Mucosa of gallbladder (tissue), 1 donor: ENCODE measurements at places on chromosomes 1 and 21.

- DNase-seq, result no peak
Observed at GRCh38 chr1:22791831-22792347, 81.2 kb downstream of the EPHB2 start.

DNA sequence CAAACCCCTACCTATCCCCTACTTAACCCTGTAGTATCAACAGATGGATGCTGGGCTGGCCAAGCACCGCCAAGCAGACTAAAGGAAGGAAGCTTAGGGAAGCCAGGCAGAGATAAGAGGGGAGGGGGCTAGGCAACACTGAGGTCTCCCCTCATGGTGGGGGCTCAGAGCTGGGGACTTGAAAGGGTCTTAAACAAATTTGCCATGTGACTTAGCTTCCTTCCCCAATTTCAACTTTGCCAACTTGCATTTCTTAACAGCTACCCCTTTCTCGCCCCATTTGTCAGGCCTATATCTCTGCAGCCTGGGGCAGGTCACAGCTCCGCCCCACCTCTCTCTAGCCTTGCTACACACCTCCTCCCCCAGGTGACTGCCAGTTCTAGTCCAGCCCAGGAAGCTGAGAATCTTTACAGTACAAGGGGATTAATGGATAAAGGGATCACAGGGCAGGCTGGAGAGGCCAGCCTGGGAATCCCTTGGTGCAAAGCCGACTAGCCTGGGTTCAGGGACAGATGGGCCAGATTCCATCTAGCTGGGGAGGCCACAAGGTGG lies 3.4 kb downstream of the KIF21B start:
- DNase-seq, result no peak

DNA sequence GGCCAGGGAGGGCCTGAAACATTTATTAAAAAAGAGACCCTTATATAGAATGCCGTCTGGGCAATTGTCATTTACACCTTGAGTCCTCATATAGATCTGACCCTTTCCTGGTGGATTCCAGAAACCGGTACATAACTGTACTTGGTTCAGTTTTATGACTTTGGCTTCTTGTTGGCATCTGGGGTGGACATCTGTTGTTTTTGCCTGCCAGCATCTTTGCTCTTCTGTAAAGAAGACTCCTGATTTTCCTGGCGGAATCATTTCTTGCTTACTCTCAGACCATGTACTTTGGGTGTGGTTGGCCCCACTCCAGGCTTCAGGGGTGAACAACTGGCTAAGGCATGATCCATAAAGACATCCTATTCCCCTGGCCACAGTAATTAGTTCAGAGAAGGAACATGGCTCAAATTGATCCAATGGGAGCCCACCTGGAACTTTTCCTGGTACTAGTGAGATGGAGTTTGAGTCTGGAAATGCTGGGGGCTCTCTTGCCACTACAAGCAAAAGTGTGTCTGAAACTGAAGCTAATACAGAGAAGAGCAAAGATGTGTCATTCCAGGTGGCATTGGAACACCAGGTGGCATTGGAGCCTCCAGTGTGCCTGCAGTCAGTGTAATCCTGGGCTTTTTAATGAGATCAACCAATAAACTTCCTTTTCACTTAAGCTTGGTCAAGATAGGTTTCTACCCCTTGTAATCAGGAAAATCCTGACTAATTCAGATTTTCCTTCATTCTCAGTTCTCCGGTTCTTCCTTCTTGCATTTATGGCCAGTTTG lies 332.5 kb upstream of the CAMK1G start:
- DNase-seq, result no peak

DNA sequence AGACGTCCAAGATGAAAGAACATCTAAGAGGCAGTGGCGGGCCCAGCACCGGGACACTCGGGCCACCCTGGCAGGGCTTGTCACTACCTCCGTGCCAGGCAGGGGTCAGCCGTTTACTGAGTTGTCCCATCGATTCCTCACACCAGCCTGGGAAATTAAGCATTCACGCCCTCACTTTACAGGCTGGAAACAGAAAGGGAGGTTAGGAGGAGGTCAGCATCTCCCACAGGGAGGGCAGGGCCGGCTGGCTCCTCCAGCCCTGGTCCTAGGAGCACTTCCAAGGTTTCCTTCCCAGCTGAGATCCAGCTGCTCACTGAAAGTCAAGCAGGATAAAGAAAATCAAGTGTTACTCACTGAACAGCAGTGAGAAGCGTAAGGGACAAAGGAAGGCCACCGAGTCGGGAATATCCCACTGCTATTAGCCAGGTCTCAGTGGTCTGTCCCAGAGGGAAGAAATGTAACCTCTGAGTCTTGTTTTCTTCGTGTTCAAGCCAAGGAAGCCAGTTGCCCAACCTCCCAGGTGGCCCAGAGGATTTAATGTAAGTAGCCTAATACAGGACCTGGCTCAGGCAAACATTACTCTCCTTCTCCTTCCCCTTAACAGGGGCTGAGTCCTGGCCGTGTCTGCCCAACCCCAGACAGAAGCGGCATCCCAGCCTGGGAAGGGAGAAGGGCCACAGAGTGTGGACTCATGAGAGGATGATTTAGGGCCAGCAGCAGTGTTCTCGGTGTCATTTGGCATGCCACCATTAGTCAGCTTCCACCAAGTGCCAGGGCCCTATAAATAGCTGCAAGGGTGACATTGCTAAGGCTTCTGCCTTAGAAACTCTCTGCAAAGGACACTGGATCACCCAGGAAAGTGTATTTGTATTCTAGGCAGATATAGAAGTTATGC lies 203.1 kb upstream of the GALNT2 start:
- DNase-seq, result no peak

DNA sequence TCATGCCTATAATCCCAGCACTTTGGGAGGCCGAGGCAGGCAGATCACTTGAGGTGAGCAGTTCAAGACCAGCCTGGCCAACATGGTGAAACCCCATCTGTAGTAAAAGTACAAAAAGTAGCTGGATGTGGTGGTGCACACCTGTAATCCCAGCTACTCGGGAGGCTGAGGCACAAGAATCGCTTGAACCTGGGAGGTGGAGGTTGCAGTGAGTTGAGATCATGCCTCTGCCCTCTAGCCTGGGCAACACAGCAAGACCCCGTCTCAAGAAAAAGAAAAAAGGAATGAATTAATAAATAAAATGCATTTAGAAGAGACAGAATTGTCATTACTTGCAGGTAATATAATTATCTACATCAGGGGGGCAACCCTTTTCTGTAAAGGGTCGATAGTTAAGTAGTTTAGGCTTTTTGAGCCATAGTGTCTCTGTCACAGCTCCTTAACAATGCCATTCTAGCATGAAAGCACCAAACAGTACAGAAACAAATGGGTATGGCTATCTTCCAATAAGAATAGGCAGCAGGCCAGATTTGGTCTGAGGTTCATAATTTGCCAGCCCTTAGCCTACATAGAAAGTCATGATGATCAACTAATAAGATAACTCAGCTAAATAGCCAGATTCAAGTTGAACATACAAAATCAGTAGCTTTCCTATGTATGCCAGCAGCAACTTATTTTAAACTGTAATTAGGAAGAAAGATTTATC lies 56.8 kb downstream of the RPRD2 start:
- DNase-seq, result no peak

DNA sequence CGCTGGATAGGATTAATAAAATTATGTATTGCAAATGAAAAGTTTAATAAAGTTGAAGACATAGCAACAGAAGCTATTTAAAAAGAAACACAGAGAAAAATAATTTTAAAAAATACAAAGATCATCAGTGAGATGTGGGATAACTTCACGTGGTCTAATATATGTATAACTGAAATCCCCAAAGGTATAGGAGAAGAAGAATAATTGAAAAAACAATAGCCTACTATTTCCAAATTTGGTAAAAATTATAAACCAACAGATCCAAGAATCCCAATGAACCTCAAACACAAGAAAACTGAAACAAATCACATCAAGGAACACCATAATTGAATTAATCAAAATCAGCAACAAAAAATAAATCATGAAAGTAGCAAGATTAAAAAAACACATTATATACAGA lies 44.9 kb downstream of the GREM2 start:
- DNase-seq, result no peak

DNA sequence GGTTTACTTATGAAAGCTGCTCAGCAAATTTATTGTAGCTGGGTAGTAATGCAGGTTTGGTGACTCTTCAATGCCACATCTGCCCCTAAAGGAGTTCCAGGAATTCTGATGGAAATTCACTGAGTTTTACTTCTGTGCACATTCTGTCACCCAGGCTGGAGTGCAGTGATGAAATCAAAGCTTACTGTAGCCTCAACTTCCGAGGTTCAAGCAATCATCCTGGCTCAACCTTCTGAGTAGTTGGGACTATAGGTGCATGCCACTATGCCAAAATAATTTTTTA lies 150.6 kb upstream of the RUNX1 start:
- DNase-seq, result no peak

- no peak for DNase-seq
Observed at GRCh38 chr1:228297822-228298221, 90.0 kb downstream of the OBSCN start.

DNA sequence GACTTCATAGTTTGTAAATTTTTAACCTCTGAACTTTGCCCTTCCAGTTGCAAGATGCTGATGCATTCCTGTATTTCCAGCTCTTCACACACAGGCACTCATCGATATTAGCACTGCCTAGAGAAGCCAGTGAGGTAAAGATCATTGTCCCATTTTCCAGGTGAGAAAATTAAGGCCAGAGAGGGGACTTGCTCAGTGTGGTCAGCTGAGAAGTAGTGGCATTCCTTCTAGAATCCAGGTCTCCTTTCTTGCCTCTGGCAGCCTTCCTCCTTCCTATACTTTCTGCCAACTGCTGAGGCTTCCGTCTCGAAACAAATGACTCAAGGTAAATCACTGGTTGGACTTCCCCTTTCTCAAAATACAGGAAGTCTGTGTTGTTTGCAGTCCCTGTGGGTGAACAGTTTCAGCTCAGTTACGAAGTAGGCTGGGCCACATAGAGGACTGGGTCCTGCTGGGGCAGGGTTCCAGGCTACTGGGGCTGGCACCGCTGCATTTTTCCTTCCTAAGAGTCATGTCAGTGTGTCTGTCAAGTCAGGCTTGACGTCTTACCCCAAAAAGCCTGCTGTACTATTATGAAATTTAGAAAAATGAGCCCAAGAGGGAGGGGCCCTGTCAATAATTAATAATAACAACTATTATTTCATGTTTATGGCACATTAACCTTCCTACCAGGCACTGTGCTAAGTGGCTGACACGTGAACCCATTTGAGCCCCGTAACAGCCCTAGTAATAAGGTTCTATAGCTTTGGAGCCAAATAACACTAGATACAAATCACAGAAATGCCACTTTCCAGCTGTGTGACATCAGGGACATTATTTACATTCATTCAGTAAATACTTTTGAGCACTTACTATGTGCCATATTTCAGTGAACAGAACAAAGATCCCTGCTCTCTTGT lies 16.6 kb upstream of the RNF19B start:
- peak; percentile 78 for DNase-seq

GRCh38 chr1:153344718-153345025 lies 4.0 kb downstream of the PGLYRP4 start:
- DNase-seq, result peak; percentile 8

DNA sequence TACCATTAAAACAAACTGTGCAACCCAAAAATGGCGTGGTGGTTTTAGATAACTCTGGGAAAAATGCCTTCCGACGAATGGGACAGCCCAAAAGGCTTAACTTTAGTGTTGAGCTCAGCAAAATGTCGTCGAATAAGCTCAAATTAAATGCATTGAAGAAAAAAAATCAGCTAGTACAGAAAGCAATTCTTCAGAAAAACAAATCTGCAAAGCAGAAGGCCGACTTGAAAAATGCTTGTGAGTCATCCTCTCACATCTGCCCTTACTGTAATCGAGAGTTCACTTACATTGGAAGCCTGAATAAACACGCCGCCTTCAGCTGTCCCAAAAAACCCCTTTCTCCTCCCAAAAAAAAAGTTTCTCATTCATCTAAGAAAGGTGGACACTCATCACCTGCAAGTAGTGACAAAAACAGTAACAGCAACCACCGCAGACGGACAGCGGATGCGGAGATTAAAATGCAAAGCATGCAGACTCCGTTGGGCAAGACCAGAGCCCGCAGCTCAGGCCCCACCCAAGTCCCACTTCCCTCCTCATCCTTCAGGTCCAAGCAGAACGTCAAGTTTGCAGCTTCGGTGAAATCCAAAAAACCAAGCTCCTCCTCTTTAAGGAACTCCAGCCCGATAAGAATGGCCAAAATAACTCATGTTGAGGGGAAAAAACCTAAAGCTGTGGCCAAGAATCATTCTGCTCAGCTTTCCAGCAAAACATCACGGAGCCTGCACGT lies 82.1 kb downstream of the PRDM2 start:
- DNase-seq, result no peak

DNA sequence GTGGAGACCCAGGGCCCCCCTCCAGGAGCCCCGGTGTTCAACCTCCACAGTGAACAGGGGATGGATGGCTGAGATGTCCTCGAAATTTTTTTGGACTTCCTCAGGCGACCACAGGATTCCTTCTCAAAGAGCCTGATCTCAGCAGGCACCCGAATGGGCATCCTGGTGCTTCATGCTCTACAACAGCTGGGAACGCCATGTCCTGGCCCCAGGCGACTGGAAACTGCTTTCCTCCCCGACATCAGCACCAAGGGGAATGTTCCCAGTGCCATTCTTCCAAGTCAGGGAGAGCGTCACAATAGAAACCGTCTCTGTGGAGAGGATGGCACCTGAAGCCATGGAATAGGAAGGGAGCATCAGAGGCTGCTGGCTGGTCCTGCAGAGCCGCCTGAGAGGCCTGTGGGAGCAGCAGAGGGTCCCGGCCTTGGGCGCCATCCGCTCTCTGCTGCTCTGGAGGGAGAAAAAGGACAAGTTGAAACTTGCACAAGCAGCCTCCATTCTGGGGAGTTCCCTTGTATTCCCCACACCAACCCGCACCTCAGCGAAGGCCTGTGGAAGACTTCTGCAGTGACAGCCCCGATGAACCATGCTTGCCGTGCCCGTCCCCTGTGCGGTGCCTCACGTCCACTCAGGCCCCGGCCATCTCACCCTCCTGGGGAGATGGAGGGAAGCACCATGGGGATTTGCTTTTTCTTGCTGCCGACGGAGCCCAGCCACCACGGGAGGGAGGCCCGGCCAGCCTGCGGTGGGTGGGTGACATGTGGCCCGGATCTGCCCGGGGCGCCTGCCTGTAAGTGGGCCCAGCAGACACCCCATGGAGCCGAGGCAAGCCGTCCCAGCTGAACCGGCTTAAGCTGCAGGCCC lies 2.3 kb upstream of the ADARB1 start:
- DNase-seq, result no peak

- no peak for DNase-seq
Observed at GRCh38 chr1:46900401-46900800, 40.9 kb downstream of the CYP4A11 start.
